Stimulated activated CD4-positive, alpha-beta T cell treated with anti-CD3 and anti-CD28 coated beads, Interleukin-1b, Interleukin-23, amount 100 ng/mL, for 4 hours (primary cell): ENCODE measurements at places on chromosomes 11 and 22.

- no peak for DNase-seq
These were observed 53.7 kb upstream of the MTMR2 start for GRCh38 chr11:95977534-95978174.

- DNase-seq: no peak
These were observed 56.7 kb downstream of the APIP start for GRCh38 chr11:34859496-34859895.

DNA sequence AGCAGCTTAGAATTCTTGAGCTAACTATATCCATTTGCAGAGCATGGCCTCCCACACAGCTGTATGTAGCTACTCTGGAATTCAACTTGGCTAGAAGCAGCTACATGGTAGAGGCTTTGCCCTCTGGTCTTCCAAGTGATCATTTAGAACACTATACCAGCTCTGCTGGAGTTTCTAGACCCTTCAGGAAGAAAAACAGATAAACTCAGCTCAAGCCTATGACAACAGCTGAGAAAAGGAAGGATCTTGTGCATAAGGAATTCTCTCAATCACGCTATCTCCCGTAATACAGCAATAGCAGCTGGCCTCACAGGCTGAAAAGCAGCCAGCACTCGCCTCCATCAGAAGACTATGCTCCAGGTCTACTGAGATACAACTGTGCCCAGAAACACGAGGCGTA is 50.6 kb upstream of the APOA1 start:
- no peak for DNase-seq

- no peak for DNase-seq
These were observed 51.9 kb upstream of the ARHGAP42 start for GRCh38 chr11:100635194-100635593.

GRCh38 chr11:75549370-75549958 is 12.6 kb upstream of the SERPINH1 start:
- no peak for DNase-seq
